Cardiac muscle cell (in vitro differentiated cells and primary cell): ENCODE measurements at places on chromosomes 2 and 18. TPM values are rescaled to one million over a fixed set of nuclear protein-coding genes. Genes with fewer than 3 reads are reported as not detected.

Gene TRIP12
- polyA plus RNA-seq, result 57.5 and 81.8 TPM in 2 replicates

Gene PIGN
- polyA plus RNA-seq, result 18.8 and 21.9 TPM in 2 replicates

Gene MARCO
- polyA plus RNA-seq, result not detected in 2 replicates

Gene OR6B2
- not detected in 2 replicates for polyA plus RNA-seq

Gene KCNIP3
- 1.2 and 2.6 TPM in 2 replicates for polyA plus RNA-seq

Gene ILKAP
- 61.0 and 81.9 TPM in 2 replicates for polyA plus RNA-seq

Gene LYG2
- not detected in 2 replicates for polyA plus RNA-seq

Gene IL36A
- not detected in 2 replicates for polyA plus RNA-seq

Gene OTOS
- not detected in 2 replicates for polyA plus RNA-seq

Gene RBM44
- 0.15 and 0.46 TPM in 2 replicates for polyA plus RNA-seq
